ENCODE measurements at places on chromosomes 16 and 17.

DNA sequence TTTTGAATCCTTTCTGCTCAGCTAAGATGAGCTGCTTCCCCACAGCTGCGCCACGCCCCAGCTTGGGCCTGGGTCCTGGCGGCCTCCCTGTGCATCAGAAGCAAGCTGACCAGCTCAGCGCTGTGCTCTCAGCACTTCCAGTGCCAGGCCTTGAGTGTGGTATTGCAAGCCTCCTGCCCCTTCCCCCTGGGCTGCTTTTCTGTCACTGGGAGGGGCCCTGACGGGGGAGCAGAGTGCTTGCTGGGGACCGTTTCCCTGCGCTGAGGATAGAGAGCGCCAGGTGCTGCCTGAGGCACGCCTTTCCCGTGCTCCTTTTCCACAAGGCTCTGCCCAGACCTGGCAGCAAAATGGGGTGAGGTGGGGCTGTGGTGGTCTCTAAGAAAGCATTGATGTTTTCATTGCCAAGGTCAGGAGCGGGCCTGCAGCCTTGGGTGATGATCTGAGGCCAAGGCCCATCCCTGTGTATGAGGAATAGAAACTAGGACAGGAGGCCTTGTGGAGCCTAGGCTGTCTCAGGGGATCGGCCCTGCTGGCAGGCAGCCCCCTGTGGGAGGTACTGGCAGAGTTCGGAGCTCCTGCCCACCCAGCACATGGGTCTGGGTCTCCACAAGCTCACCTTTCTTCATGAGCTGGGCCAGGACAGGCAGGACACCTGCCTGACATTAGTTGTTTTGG, 29.7 kb downstream of the POLR3E start:
- ATAC-seq, result no peak

DNA sequence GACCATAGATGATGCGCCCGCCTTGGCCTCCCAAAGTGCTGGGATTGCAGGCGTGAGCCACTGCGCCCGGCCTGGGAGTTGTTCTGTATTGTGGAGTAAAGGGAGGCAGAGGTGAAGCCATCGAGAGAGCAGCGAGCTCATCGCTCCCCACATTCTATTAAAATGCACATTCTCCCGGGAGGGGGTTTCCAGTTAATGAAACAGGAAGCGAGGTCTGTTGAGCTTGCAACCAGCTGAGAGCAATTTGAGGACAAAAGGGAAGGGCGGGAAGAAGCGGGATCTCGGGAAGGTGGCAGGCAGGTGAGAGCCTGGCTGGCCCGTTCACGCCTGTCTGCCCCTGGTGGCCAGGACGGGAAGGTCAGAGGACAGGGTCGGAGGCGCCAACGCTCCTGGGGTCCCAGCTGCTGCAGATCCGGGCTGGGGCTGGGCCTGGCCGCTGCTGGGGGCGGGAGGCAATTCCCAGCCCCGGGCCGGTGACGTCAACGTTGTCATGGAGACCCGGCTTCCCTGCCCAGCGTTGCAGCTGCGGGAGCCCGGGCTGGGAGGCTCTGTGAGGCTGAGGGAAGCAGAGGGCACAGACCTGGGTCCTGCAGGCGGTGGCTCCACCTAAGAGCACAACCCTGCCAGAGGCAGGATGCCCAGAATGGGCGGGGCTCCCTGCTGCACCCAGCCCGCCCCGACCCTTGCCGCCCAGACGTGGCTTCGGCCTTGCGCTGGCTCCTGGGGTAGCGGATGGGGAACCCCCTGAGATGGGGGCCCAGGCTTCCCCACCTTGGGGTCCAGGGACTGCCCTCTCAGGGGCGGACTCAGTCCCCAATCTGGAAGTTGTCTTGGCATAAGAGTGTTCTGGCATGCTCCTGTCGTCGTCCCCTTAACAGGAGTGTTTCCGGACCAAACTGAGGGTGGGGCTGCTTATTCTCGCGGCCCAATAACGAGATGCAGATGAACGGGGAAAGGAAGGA, 48.7 kb upstream of the PLCG2 start:
- peak; percentile 90 for ATAC-seq

- ATAC-seq, result no peak
Observed at GRCh38 chr17:40617678-40618240, 29.9 kb downstream of the SMARCE1 start.

DNA sequence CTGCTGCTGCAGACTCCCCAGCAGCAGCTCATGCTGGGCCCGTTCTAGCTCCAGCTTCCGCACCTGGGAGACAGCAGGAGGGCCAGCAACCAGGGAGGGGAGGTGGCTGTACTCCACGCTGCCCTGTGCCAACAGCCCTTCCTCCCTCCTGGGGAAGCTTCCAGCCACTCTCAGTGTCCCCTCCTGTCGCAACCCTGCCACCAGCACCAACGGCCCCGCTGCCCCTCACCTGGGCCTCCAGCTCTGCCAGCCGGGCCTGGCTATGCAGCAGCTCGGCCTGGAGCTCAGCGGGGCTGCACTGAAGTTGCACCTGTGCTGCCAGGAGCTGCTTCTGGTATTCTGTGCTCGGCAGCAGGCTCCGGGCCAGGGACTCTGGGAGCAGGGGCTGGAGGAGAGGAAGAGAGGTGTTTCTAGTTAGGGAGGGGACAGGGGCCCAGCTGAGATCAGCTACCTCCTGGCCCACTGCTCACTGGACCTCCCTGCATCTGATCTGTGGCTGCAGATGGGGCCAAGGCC, 15.4 kb upstream of the MRPL38 start:
- ATAC-seq, result no peak

- ATAC-seq, result no peak
Observed at GRCh38 chr16:75107505-75107904, 9.1 kb downstream of the LDHD start.

- ATAC-seq, result no peak
Observed at GRCh38 chr17:71937914-71938313, 182.9 kb upstream of the SOX9 start.

DNA sequence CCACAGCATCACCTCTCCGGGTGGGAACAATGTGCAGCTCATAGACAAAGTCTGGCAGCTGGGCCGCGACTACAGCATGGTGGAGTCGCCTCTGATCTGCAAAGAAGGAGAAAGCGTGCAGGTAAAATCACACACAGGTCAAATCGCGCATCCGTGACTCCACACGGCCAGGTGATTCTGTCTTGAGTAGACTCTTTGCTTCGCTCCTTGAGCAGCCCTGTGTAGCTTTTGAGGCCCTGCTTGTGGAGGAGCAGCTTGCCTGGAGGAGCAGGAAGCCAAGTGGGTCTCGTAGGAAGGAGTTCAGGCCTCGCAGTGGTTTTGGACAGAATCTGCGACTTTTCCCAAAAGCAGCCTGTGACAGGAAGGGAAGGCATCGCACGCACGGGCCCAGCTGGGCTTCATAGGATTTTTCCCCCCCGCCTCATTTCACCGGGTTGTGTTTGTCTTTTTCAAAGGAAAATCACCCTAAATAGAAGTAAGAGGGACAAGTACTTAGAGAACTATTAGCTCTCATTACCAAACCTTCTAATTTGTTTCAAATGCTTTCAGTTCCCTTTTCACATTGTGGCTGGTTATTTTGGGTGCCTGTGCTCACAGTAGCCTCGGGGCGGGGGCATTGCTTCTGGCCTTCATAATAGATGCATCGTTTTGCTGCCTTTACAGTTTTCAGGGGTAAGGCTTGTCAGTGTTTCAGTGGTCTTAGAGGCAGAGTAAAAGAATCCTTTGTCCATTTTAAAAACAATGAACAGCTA, 71.5 kb downstream of the SEC14L1 start:
- ATAC-seq, result peak; percentile 96

Measured in stimulated activated memory B cell treated with anti-CD40 and anti-IgM and Interleukin-4, amounts not matched to agents 10 μg/mL and 1 μg/mL and 100 μg/mL, for 72 hours (primary cell).